ENCODE measurements at places on chromosomes 16 and 17.
A peak's percentile ranks its signal among the peaks of the same experiment; 100 is the strongest.

GRCh38 chr16:17557949-17558348, 87.2 kb upstream of the XYLT1 start:
- no peak for DNase-seq

GRCh38 chr17:64707050-64707591, 45.0 kb upstream of the SMURF2 start:
- no peak for DNase-seq

DNA sequence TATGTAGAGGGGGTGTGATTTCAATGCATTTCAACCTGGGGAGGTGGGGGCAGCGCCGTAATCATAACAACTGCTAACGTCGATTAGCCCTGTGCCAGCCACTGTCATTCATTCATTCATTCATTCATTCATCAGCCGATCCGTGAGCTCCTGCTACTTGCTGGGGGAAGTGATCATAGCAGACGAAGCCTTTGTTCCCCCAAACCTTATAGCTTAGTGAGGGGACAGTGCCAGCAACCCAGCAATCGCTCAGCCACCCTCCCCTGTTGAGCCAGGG, 106.5 kb upstream of the GSE1 start:
- no peak for DNase-seq

DNA sequence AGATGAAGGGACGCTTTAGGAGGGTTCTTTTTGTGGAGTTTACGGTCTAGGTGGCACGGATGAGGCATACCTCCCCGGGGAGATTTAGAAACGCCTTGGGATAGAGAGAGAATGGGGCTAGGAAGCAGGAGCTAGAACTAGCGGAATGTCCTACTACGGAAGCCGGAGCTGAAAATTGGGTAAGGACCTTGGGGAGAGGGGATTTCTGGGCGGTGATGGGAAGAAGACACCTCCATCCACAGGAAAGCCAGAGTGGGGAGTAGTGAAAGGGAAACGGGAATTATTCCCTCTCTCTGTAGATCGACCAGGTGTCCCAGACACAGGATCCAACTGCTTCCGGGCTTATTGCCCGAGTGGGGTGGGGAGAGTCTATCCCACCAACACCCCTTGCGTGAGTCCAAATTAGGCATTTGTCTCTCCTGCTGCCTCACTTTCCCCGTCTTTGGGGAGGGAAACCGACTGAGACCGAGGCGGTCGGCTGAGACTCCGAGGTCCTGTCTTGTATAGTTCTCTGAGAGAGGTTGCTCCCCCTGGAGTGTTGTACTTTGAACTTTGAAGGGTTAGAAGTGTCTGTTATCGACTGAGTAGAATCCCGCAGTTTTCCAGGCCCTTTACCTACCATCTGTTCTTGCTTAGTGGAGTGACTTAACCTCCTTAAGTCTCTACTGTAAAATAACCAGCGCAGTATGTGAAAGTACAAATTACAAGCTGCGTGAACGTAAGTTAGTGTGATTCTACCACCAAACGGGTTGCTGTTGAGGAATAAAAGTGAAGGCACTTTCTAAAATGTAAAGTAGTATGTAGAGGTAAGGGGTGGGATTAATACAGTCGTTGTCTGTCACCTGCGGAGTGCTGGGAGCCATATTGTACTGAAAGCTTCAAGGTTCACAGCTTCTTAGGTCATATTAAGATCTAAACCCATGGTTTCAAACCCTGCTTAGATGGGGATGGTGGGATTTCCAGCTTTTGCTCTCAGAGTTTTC, 1.0 kb downstream of the RSPRY1 start:
- DNase-seq, result no peak

GRCh38 chr16:87636050-87636684, 33.9 kb downstream of the JPH3 start:
- DNase-seq, result peak; percentile 1

- no peak for DNase-seq
These were observed 16.2 kb upstream of the ASGR2 start for GRCh38 chr17:7130621-7131422.

GRCh38 chr16:31537362-31538242, 9.9 kb downstream of the AHSP start:
- DNase-seq, result no peak

DNA sequence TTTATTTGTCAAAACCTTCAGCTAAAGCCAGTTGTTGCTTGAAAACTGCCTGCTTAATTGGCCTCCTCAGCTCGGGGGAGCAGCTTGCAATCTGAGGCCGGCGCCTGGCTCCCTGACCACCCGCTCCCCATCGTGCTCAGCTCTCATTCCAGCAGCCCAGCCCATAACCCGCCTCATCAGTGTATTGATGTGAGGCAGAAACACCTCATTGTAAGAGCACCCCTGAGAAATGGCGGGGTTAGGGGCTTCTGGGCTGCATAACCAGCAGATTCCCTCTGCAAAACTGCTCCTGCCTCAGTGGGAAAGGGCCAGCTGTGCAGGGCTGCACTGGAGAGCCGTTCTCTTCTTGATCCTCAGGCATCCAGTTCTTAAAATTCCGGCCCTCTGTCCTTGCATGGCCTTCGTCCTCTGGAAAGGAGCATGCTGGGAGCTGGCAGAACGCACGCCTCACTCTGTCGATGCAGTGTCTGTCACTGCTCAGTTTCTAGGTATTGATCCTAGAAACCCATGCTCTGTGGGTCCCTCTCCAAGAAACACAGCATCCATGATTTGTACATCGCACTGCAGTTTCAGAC, 113.8 kb upstream of the CHMP6 start:
- no peak for DNase-seq

- no peak for DNase-seq
These were observed 34.4 kb downstream of the NLRC3 start for GRCh38 chr16:3542601-3543373.

- DNase-seq, result no peak
These were observed 22.6 kb downstream of the SLC5A10 start for GRCh38 chr17:18974407-18975149.

DNA sequence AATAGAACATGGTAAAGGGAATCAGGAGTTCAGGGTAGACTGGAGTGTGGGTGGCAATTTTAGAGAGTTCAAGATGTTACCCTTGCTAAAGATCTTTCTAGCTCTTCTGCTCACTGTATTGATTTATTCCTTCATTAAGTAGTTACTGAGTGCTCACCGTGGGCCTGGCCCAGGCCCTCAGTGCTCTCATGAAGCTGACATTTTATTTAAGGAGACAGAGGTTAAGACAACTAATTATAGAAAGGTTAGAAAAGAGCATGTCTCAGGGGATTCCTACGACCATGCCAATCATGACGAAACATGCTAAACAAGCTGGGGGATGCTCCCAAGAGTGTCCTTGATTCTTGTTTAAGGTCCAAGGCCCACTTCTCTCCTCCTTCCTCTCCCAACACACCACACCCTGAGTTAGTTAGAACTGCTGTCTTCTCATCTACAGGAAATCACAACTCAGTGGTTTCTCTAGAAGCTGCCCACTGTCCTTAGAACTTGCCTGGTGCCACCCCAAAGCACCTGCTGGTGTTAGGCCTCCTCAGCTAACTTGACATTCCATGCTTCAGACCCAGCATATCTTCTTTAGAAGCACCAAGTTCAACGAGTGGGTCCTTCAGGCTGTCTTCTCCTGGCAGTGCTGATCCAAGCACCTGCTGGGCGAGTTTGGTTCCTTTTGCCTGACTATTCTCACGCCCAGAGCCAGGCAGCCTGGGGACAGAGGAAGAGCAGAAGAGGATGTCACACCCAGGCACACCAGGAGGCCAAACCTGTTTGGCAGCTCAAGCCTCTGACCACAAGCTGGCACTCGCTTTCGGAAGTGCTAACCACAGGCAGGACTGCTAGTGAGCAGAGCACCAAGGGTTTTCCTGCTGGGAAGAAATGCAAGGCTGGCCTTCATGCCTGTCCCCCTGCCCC, 79.0 kb downstream of the GAS7 start:
- no peak for DNase-seq

- no peak for DNase-seq
These were observed 2.4 kb downstream of the POLR3K start for GRCh38 chr16:50769-51591.

- DNase-seq, result no peak
These were observed 4.9 kb upstream of the CDH1 start for GRCh38 chr16:68732042-68732680.

GRCh38 chr16:85567935-85568334, 45.2 kb upstream of the GSE1 start:
- no peak for DNase-seq

- no peak for DNase-seq
These were observed 17.6 kb downstream of the SPAG9 start for GRCh38 chr17:51103050-51103449.

DNA sequence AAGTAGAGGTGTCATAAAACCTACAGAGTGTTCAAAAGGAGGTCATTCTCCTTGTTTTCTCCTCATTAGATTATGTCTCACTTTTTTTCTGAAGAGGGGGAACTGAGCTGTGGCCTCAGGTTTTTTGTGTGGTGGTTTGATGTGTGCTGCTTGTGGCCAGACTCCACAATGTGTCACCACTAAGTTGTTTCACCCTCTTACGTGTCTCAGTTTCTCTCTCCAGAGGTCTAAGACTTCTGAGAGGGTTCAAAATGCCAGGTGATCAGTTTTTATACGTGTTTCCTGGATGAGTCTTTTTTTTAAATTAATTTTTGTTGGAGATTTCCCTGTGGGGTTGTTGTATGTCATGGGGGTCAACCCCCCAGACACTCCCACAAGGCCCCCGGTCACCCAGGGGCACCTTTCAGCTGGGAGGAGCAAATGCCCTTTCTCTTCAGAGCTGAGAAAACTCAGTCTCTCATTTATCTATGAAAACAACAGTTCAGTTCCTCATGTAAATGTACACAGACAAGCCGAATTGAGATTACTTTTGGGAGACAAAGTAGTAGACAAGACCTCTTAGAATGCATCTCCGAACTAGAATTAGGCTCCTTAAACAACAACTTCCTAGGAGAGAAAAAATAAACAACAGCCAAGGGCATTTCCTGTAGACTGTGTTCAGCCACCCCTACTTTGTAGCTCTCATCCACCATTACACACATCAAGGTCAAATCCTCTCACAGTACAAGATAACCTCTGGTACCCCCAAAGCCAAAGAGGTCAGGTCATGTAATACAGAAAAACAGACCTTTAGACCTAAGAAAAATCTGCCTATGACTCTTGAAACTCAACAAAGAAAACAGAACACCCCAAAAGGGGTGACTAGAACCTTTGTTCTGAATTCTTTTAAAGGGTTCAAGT, 23.9 kb upstream of the TMEM98 start:
- DNase-seq, result no peak

- no peak for DNase-seq
These were observed 19.2 kb downstream of the RNF213 start for GRCh38 chr17:80279895-80280294.

- DNase-seq, result no peak
These were observed 49.7 kb downstream of the TUBD1 start for GRCh38 chr17:59842901-59843652.

GRCh38 chr16:20880867-20881502, 19.2 kb downstream of the DCUN1D3 start:
- no peak for DNase-seq

- no peak for DNase-seq
These were observed 76.9 kb upstream of the GNG13 start for GRCh38 chr16:877242-878071.

DNA sequence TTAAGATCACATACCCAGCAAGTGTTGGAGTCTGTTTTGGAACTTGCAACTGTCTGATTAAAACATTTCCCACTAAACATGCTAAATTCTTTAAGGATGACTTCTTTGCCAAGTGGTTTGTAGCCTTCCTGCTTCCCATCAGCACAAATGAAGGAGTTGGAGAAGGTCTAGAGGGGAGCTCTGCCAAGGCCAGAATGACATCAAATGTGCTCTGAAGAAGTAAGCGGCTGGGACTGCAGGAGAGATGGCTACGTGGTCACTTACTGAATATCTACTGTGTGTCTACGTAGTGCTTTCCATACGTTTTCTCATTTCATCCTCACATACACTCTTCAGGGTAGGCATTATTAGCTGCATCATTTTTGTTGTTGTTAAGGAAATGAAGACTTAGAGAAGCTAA, 135.7 kb upstream of the NLRP1 start:
- DNase-seq, result no peak

GRCh38 chr17:9226794-9227135, 205.5 kb downstream of the NTN1 start:
- no peak for DNase-seq

DNA sequence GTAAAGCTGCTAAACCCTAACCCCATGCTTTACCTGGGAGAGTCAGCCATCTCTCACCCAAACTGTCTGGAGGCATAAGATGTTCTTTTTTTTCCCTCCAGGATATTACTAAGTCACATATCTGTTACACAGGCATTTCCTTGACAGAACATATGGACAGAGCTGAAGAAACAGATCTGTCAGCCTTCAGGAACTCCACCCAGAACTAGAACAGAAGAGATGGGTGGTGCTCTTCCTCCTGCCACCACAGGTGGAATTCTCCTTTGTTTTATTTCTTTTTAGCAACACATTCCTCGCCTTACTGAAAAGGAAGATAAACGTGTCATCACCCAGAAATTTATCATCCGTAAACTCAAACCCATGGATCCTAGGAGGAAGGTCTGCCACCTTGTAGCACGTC, 8.8 kb downstream of the MYCBPAP start:
- DNase-seq, result no peak

DNA sequence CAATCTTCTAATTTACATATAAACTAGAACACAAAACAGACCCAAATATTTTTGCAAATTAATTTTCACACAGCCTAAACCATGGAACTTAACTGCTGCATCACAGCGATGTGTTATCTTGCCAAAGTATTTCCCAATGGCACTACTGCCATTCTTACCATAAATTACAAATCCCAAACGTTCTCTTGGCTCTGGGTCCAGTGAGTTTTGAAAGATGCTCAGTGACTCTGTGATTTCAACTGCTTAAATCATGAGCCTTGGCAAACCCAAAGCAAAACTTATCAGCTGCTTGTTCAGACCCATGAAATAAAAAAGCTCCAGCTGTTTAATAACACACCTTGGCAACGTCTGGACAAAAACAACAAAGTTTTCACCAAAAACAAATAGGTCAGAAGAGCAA, 223.0 kb downstream of the CA10 start:
- DNase-seq, result no peak

- DNase-seq, result no peak
These were observed 56.0 kb downstream of the CLUH start for GRCh38 chr17:2655546-2655945.

DNA sequence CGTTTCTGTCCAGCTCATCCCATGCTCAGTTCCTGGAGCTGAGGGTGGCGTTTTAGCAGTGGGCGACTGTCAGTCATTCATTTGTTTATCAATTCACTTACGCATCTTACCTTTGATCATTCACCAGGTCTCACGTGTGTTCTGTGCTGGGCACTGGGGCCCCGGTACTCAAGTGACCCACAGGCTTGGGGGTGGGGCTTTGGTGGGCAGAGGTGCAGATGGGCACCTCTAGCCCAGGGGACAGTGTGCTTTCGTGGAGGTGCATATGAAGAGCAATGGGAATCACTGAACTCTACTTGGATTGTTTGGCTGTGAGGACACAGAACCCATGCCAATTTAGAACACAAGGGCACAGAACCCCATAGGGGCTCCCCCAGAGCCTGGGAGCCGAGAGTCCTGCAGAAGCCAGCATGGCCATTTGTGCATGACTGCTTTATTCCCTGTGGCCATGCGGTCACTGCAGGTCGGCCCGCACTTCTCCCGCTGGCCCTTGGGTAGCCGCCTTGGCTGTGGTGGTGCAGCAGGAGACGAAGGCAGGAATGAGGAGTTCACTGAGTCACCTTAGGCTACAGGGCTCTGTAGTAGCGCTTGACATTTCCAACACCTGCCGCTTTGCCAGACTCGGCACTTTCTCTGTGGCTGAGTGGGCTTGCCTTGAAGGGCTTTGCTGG, 144.6 kb downstream of the SNX29 start:
- no peak for DNase-seq
